Umbilical cord (tissue), 2 donors: ENCODE measurements at places on chromosomes 3 and 15. TPM values are rescaled to one million over a fixed set of nuclear protein-coding genes. Genes with fewer than 3 reads are reported as not detected.

DNA sequence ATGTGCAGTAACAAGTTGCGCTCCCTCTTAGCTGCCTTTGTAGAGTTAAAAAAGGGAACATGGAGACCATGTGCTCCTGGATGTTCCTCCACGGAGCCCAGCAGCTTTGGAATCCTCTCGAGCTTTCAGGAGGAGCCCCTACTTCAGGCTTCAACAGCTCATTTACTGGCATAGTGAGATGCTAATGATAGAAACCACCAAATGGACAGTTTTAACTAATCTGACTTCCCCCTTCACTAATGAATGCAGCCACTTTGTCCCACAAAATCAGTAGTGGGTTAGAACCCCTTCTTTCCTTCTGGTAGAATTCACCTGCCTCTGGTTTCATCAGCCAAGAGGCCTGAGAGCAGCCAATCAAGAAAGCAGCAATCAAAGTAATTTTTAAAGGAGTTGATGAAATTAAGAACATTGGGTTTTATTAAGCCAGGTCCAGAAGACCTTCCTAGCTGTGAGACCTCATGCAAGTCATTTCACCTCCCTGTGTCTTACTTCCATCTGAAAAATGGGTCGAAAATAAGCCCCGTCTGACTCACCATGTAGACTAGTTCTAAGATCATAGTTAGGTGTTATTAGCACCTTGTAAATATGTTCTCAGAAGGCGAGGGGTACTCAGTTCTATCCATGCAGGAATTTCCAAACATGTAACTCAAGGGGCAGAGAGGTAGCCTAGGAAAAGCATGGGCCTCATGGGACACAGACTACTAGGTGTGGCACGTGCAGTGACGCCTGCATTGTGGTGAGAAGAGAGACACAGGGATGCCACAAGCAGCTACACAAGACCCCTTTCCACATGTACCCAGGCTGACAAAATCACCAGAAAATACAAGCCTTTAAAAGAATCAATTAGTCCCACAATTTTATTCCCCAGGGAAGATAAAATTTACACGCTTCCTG, 179.7 kb upstream of the LPP start:
- DNase-seq, result no peak

DNA sequence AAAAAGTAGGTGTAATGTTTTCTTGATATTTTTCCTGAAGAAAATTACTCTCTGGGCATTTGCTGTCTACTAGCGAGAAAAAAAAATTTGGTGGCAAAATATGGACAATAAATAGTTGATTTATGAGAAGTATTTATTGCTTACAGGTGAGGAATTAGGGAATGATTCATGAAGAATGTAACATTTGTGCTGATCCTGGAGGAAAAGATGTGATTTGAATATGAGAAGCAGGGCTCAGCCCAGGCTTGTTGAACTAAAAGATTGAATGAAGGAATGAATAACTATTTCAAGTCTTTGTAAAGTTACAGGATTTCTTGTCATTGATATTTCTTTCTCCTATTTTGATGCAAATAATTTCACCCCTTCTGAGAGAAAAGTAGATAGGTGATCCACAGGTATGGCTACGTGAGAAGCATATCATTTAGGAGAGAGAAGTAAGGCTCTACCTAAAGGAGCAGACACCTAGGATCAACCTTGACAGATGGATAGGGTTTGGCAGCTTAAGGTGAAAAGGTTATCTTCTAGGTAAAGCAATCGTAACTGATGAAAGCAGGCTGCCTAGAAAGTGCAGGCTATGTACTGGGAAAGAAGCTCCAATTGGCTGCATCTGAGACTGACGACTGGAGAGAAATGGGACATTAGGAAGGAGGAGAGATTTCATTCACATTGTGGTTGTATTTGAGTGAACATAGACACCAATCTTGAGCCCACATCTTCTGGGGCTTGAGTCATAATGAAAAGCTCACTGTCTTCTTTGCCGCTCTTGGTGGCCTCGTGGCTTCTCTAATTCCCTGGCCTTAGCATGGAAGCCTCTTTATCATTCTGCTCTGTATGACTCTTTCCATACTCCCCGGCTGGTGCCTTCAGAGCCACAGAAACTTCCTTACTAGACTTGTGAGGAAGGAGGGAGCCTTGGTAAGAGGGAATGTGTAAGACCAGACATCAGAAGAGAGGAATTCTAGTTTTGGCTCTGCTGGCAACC, 106.5 kb downstream of the P3H2 start:
- no peak for DNase-seq

Gene ZMYND10
- total RNA-seq, result 5.3 TPM

Gene ZDHHC23
- 3.1 TPM for total RNA-seq

- DNase-seq, result no peak
Measured at GRCh38 chr3:42873221-42873982, 2.3 kb downstream of the CYP8B1 start.

DNA sequence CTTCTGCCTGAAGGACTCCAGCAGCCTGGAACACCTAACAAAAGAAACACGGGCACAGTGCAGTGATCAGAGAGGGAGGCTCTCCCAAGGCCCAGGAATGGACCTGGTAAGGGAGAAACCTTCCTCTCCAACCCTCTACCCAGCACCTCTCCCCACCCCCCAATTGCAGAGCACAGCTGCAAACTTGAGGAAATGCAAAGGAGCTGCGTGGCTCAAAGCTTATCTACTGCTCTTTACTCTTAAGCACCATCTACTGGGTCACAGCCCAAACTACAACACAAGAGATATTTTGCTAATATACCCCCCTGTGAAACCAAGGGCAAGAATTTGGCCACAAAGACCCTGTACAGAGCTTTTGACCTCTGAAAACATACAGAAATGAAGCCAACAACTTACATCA, 328.3 kb downstream of the OXSM start:
- no peak for DNase-seq
